ENCODE measurements at places on chromosomes 1 and 21.
A peak's percentile ranks its signal among the peaks of the same experiment; 100 is the strongest.

- no peak for DNase-seq
Measured at GRCh38 chr1:34745666-34746065, 9.2 kb upstream of the GJB5 start.

DNA sequence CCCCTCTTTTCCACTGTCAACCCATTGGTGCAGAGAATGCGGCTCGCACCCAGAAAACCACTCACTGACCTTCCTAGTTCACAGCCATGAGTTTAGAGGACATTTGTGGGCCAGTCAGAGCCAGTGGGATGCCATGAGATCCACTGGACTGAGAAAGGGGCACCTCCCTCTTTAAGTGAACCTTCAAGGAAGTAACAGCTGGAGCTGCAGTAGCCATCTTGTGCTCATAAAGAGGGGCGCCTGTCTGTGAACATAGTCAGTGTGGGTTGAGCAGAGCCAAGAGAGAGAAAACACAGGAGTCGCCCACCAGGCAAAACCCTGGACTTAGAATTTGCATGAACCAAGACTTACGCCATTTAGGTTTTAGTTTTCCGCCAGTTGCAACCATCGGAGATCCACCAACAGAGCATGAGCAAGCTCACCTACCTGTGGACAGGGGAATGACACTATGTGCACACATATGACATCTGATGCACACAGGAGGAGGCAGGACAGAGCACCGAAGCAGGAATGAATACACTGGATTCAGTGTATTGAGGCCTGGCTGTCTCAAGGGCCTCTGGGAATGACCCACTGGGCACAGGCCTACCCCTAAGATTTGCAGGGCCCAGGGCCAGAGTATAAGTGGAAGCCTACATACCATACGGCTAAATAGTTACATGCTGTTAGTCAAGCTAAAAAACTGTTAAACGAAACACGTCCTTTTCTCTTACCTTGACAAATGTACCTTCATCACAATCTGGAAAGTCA is 151.6 kb downstream of the GRIK3 start:
- no peak for DNase-seq

DNA sequence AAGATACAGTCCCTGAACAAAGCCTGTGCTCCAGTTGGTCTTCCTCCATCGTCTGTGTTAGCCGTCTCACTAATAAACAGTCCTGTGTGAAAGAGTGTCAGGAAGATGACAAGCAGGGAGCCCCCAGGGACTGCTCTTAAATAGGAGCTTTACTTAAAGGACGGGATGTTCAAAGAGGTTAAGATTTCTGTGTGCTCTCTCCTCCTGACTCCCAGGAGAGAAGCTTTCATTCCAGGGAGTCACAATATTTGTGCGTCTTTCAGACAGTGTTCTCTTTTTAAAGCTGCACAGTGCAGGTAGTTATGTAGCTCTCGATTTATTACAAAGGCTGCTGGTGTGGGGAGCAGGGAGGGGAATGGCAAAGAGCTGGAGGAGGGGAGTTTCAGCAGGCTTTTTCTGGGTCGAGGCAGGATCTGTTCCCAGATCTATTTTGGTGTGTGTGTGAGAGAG is 43.5 kb downstream of the STYXL2 start:
- DNase-seq = no peak

- no peak for DNase-seq
Measured at GRCh38 chr1:12406211-12407021, 176.6 kb downstream of the VPS13D start.

- DNase-seq = no peak
Measured at GRCh38 chr21:34636961-34637360, 22.0 kb upstream of the RCAN1 start.

DNA sequence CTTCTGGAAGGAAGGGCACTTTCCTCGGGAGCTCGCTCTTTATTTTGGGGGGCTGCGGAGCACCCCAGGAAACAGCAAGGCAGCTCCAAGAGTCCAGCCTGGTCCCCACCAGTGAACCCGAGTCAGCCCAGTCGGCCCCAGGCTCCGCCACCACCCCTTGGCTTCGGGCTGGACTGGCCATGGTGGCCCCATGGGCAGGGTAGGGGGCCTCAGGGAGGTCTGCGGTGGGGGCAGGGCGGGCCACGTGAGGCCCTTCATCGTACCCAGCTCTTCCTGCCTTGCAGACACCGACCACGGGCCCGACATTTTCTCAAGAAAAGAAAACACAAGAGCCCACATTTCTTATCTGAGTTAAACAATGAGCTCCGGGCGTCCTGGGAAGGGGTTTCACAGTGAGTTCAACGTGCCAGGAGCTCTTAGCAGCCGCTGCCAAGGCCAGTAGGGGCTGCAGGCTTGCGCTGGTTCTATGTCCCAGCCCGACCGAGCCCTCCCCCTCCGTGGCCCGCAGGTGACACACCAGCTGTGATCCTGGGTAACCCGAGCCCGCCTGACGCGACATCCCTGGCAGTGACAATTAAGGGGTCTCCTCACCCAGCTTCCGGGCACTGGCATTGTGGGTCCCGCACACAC is 66.2 kb downstream of the PRDM16 start:
- DNase-seq = no peak

- no peak for DNase-seq
Measured at GRCh38 chr1:206039046-206039973, 13.7 kb upstream of the RHEX start.

DNA sequence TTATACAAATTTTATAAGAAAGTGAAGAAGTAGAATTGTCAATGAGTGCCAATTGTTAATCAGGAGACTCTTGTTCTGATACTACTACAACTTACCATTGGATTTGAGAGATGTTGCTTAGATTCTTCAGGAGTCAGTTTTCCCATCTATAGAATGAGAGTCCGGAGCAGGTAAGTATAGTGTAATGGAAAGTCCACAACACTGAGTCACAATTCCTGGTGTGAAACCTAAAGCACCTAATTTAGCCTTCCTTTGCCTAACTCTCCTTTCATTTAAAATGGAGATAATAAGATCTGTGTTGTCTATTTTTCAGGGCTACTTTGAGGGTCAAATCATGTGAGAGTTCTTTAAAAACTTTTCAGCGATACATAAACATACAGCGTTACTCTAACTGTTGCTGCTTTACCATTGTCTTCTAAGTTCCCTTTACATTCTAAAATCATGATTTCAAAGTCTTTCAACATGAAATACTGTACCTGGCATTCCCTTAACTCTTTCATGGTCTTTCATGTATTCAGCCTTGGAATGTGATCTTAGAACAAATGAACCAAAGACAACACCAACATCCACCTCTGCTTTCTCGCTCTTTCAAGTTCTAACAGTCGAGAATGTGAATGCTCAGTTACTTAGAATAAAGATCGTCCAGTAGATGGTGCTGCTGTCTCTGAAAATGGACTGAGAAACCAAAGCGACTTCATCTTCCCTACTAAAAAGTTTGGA is 90.9 kb downstream of the SLC30A10 start:
- DNase-seq = peak; percentile 27

GRCh38 chr1:5745800-5746610 is 246.2 kb downstream of the NPHP4 start:
- DNase-seq = peak; percentile 94

GRCh38 chr1:26627954-26628353 is 67.9 kb upstream of the ARID1A start:
- no peak for DNase-seq

- DNase-seq = no peak
Measured at GRCh38 chr1:238254935-238255334, 364.2 kb upstream of the ZP4 start.

GRCh38 chr21:34960687-34961086 is 88.4 kb downstream of the RUNX1 start:
- DNase-seq = no peak

DNA sequence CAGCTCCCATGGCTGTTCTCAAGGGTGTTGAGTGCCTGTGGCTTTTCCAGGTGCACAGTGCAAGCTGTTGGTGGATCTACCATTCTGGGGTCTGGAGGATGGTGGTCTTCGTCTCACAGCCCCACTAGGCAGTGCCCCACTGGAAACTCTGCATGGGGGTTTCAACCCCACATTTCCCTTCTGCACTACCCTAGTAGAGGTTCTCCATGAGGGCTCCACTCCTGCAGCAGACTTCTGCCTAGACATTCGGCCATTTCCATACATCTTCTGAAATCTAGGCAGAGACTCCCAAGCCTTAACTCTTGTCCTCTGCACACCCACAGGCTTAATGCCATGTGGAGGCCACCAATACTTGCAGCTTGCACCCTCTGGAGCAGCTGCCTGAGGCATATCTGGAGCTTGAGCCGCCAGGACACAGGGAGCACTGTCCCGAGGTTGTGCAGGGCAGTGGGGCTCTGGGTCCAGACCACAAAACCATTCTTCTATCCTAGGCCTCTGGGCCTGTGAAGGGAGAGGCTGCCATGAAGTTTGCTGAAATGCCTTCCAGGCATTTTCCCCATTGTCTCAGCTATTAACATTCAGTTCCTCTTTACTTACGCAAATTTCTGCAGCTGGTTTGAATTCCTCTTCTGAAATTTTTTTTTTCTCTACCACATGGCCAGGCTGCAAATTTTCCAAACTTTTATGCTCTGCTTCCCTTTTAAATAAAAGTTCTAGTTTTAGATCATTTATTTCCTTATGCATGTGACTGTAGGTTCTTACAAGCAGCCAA is 8.8 kb upstream of the CAPN8 start:
- DNase-seq = no peak

GRCh38 chr1:246052603-246053002 is 454.5 kb downstream of the SMYD3 start:
- DNase-seq = no peak

GRCh38 chr1:212515329-212515760 is 82.6 kb downstream of the NENF start:
- DNase-seq = no peak

DNA sequence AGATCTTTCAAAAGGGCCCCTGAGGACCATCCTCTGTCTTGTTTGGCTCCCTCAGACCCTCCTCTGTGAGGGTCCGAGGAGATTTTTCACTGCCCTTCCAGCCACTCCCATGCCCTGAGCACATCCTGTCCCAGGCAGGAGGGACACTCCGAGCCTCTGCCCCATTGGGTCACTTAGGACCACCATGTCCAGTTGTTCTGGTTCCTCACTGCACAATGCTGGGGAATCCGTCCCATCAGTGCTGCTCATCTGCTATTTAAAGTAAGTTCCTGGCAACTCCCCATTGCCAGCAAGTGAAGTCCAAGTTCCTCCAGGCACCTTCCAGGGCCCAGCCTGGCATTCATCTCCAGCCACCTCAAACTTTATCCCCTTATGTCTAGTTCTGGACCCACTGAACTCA is 117.5 kb upstream of the GRIK3 start:
- DNase-seq = no peak

DNA sequence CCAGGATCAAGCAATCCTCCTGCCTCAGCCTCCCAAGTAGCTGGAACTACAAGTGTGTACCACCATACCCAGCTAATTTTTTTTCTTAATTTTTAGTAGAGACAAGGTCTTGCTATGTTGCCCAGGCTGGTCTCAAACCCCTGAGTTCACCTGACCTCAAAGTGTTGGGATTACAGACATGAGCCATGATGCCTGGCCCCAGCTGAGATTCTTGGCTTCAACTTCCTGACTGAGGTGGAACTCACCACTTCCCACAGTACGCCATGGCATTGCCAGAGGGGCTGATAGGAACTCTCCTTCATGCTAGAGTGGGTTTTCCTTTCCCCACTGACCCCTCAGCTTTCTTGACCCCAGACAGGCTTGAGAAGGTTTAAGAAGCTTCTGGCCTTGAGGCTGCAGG is 251.0 kb upstream of the CSF3R start:
- no peak for DNase-seq

DNA sequence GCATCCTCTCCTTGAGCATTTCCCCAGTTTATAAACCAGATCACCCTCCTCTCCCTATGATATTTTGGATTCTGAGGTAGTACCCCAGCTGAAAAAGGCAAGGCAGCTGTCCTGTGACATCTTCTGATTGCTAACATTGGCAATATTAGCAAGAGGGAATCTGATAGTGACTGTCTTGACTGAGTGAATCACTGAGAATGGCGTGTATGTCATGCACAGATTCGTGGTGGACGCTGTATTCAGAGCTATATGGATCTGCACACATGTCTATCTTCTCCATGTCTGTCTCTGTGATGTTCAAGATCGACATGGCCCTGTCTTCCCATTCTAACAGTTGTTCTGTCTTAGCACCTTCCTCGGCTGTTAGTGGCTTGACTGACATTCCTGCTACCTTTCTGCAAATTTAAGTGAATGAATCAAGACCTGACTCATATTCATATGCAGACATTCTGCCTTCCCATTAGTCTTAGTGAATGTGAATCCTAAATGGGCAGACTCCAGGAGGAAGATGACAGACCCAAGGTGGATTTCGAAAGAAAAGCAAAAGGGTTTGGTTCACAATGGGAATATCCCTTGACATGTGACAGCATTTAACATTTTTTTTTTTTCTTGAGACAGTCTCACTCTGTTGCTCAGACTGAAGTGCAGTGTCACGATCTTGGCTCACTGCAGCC is 97.7 kb downstream of the PGBD5 start:
- no peak for DNase-seq

- DNase-seq = no peak
Measured at GRCh38 chr1:201608635-201609395, 69.9 kb downstream of the NAV1 start.

All from GM12891 (cell line).